Erythroblast (primary cell): ENCODE measurements at places on chromosomes 6 and 20.

DNA sequence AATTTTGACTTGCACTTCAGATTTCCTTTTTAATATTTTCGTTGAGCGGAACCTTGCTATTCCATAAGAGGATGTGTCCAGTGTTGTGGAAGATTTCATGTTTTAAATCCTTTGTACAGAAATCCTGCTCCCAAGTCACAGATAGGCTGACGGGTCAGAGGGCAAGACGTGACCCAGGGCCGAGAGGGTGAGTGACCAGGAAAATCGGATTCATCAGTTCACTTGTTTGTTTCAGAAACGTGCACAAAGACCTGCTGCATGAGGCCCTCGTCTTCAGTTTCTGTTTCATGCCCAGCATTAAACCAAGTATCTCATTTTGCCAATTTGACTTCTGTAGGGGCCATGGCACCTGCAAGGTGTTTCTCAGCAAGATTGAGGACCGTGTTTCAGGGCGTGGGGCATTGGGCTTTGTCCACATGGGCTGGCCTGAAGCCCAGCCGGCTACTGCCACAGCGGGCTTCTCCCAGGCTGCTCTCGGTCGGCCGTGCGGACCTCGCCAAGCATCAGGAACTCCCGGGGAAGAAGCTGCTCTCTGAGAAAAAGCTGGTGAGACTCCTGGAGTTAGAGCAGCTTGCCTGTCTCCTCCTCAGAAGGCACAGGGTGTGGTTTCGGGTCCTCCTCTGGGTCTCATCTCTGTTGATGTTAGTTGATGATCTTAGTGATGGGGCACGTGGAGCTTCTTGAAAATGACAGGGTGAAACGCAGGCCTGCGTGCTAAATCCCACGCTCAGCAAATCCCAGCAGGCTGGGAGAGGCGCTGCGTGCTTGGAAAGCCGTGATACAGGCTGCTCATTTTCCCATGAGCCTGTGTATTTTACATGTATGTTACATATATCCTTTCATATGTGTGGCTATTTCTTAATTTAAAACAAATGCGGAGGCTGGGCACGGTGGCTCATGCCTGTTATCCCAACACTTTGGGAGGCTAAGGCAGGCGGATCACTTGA is 10.5 kb downstream of the MTG2 start:
- no peak for DNase-seq

- DNase-seq, result no peak
Observed at GRCh38 chr20:45913116-45913515, 1.2 kb upstream of the PLTP start.

DNA sequence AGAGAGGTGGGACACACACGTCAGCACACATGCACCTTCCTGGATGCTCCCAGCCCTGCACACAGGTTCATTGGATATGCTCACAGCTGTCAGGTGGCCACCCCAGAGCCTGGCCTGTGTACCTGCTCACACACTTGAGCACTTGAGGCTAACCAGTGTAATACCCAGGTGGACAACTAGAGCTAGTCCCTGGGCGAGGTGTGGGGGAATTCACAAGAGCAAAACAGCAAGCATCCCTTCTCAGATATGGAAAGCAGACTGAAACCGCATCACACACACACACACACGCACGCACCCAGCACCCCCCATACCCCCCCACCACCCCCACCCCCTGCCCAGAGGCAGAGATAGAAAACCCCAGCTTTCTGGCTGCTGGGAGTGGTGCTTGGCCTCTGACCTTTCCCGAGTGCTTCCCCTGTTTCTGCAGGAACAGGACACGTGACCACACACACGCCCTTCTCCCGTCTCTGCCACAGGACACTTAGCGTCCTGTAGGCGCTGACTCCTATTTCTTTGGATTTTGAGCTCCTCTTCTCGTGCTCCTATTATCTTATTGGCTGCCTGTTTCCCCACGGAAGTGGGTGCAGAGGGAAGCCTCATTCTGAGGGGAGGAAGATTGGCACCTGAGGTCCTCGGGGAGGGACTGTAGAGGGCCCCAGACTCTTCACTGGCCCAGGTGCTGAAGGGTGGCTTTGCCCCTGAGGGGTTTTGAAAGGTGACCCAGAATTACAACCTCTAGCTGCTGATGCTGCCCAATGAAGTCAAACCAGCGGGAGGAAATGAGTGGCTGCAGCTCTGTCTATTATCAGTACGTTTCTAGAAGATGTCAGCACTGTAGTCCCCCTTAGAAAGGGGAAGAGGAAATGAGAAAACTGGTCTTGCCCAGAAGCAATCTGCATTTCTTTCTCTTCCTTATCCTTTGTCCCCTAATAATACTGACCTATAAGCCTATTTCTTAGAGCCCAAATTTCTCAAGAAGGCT is 65.8 kb downstream of the SYTL3 start:
- no peak for DNase-seq

GRCh38 chr20:10741060-10741459 is 67.3 kb upstream of the JAG1 start:
- DNase-seq, result no peak

DNA sequence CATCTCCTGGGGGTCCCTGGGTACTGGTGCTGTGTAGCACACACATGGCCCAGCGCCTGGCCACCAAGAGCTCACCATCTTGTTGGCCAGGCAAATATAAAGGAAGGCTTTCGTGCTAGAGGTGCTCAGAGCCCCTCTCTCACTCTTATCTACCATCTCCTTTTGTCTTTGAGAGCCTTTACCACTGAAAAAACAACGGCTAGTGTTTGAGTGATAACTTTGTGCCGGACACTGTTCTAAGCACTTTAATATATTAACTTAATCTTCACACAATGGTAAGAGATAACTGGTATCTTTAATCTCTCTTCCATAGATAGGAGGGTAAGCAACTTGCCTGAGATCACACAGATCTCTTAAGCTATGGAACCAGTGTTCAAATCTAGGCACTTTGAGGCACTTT is 21.5 kb upstream of the ARHGAP18 start:
- DNase-seq, result peak; percentile 55

DNA sequence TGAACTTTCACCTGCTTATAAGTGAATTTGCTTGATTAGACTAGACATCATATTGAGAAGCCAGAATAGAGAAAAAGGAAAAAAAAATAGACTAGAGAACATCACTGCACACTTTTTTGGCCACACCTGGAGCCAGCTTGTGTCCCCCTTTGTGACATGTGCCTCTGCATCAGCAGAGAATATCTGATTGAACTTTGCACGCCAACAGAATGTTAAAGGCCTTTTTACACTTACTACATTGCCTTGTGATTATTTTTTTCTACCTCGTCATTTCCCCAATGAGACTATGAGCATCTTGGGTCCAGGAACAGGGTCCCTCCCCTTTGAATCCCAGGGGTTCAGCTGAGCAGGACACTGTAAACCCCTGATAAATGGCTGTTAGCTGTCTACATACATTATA is 17.2 kb upstream of the ZNF133 start:
- DNase-seq, result no peak

- DNase-seq, result no peak
Observed at GRCh38 chr6:137878029-137878428, 11.0 kb downstream of the TNFAIP3 start.

DNA sequence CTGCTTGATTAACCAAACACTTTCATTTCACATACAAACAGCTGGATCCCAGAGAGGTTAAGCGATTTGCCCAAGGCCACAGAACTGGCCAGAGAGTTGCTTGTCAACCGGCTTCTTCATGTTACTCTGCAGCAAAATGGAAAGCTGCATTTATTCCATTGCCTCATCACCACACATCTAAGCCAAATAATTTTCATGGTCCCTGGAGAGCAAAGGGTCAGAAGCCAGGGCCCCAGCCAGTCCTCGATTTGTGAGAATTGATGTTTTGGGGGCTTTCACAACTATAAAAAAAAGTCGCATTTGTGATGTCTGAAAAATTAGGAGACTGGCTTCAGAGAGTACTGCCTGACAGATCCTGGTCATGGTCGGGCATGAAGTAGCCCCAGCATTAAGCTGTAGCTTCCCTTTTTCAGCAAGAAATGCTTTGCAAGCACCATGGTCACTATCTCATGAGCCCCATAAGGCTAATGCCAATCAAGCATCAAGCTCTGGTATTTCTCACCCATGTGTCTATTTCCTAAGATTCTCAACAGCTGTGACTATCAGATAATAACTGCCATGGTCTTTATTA is 95.8 kb downstream of the BANF2 start:
- peak; percentile 41 for DNase-seq

DNA sequence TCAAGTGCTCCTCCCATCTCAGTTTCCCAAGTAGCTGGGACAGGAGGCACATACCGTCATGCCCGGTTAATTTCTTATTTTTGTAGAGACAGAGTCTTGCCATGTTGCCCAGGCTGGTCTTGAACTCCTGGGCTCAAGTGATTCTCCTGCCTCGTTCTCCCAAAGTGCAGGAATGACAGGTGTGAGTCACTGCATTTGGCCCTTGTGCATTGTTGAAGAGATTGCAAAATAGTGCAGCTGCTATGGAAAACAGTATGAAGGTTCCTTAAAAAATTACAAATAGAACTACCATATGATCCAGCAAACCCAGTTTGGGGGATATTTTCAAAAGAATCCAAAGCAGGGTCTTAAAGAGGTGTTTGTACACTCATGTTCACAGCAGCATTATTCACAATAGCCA is 69.1 kb downstream of the GJA10 start:
- DNase-seq, result no peak

DNA sequence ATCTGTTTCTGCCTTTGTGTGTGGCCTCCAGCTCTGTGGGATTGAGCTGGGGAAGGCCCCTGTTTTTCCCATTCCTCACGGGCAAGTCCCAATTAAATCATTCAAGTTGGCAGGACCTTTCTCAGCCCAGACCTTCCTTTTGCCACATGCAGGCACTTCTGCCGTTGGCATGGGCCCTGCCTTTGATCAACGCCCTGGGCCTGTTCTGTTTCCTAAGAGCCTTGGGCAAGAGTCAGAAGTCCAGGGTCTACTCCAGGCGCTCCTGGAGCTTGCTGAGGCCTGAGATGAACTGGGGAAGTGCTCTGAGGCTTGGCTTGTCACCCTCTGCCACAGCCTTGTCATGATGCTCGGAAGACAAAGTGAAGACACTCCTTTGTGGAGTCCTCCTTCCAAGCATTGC is 7.1 kb downstream of the IP6K3 start:
- no peak for DNase-seq

DNA sequence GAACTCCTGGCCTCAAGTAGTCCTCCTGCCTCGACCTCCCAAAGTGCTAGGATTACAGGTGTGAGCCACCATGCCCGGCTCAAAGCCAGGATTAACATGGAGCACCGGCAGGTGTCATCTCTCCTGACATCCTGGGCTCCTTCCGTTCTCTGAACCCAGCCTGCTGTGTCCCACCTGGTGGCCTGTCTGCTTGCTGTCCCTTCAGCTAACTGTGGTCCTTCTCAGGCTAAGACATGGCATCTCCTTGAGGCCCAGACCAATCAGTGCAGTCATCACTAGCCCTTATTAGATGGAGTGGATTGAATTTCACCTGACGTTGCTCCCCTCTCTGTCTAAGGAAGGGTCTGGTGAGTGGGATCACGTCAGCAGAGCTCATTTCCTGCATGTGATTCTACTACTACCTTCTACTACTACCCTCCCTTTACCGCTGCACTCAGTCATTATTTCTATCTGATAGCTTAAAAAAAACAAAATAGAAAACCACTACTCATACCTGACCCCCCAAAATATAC is 28.0 kb upstream of the SYNJ2 start:
- DNase-seq, result no peak

GRCh38 chr20:13333793-13334192 is 112.7 kb downstream of the ISM1 start:
- no peak for DNase-seq

- DNase-seq, result no peak
Observed at GRCh38 chr20:12410783-12411182, 493.1 kb downstream of the BTBD3 start.

DNA sequence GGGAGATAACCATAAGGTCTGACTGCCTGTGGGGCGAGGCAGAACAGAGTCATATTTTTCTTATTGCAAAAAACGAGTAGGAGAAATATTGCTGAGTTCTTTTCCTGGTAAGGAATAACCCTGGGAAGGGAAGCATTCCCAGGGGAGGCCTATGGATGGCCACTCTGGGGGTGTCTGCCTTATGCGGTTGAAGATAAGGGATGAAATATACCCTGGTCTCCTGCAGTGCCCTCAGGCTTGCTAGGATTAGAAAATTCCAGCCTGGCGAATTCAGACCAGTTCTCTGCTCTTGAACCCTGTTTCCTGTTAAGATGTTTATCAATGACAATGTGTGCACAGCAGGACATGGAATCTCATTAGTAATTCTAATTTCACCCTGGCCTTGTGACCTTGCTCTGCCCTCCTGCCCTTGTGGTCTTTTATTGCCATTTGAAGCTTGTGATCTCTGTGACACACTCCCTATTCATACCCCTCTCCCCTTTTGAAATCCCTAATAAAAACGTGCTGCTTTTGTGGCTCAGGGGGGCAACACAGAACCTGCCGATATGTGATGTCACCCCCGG is 491.1 kb upstream of the EYS start:
- DNase-seq, result no peak

GRCh38 chr6:76861403-76861802 is 601.9 kb downstream of the HTR1B start:
- peak; percentile 1 for DNase-seq

DNA sequence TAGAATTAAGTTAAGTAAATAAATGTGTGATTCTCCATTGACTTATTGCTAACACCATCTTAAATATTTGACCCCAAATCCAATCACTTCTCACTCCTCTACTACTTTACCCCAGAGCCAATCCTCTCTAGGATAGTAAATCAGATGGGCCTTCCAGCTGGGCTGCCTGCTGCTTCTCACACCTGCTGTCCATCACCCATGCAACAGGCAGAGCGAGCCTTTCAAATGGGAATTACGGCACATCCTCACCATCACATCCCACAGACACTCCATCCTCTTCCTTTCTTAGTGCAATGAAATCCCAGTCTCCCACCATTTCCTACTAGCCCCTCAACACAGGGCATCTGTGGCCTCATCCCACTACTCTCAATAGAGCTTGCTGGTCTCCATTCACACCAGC is 34.0 kb downstream of the HLA-F start:
- DNase-seq, result no peak

DNA sequence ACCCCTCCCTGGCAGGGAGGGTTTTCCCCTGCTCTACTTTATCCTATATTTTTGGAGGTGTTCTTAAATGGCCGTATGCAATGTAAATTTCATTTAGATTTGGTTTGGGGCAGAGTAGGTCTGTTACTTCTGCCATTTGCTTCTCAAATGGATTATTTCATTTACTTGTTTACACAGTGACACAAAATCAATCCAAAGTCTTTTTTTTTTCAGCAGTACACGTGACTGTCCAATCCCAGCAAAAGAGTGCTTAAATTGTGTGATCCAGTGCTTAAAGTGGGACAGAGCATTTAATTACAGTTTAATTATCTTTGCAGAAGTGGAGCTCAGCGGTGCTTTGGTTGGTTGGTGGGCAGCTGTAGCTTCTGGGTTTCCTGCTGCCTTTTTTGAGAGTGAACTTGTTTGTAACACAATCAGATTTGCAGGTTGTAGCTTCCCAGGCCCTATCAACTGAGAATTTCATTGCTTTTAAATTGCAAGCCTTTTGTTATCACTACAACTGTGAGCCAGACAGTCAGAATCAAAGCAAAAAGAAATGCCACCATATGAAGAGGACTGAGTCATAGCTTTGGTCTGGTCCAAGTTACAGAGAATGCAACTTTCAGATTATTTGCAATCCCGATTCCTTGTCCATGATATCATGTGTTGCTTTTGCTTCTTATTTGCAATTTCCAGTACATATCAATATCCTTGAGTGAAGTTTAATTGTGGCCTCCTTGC is 216.9 kb downstream of the DOK5 start:
- no peak for DNase-seq
